GM10248 (cell line): ENCODE measurements at places on chromosomes 3 and 15.

GRCh38 chr3:15470849-15471248, 43.5 kb downstream of the EAF1 start:
- DNase-seq: no peak

DNA sequence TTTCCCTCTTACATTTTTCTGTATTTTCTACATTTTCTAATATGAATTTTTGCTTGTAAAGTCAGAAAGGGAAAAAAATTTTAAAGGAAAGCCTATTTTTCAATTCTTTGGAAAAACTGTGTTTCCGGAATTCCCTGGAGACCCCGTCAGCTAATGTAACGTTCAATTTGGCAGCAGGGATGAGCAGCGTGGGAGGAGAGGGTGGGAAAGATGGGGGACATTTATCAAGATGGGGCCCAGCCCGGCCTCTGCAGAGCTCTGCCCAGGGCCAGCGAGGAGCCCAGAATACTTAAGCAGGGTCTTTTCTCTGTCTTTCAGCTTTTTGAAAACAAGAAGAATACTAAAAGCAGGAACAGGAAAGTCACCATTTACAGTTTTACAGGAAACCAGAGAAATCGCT, 129.0 kb downstream of the LRRK1 start:
- DNase-seq: no peak

DNA sequence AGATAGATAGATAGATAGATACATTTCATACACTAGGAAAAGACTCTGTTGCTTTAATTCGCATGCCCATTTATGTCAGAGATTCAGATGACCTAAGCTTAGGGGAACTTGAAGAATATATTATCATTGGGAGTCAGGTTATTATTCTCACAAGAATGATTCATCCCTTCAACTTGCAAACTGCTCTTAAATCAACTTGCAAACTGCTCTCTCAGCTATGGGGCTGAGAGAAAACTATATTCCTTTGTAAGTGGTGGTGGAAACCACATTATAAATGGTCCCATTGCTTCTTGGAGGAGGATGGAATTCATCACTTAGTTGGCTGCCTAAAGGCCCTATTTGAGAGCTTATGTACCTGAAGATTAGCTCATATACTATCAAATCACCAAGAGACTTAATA, 160.9 kb upstream of the STAC start:
- no peak for DNase-seq

- DNase-seq: no peak
These were observed 6.7 kb downstream of the LMOD3 start for GRCh38 chr3:69115731-69116130.
